ENCODE measurements at places on chromosomes 12 and 14.
A peak's percentile ranks its signal among the peaks of the same experiment; 100 is the strongest.

GRCh38 chr12:126337556-126338441, 1272.6 kb downstream of the AACS start:
- DNase-seq: no peak

GRCh38 chr12:15443611-15444010, 121.3 kb downstream of the PTPRO start:
- no peak for DNase-seq

GRCh38 chr14:71890541-71890940, 41.7 kb upstream of the RGS6 start:
- no peak for DNase-seq

DNA sequence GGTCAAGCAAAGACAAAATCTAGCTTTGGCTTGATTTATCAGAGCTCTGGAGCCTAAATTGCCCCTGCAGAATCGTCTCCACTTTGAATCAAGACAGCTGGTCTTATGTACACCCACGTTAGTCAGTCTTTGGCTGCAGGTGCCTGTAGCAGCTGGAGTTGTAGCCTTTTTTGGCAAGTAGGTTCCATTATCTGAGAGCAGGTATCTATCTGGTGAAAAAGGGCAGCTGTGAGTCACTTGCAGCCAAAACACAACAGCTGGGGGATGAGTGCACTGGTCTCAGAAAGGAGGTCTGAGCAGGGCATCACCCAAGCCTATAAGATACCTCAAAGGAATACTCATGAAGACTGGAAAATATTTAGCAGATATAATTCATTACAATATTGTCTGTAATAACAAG, 43.6 kb upstream of the KCNH5 start:
- no peak for DNase-seq

- DNase-seq: no peak
Observed at GRCh38 chr14:74035556-74035955, 16.4 kb downstream of the BBOF1 start.

DNA sequence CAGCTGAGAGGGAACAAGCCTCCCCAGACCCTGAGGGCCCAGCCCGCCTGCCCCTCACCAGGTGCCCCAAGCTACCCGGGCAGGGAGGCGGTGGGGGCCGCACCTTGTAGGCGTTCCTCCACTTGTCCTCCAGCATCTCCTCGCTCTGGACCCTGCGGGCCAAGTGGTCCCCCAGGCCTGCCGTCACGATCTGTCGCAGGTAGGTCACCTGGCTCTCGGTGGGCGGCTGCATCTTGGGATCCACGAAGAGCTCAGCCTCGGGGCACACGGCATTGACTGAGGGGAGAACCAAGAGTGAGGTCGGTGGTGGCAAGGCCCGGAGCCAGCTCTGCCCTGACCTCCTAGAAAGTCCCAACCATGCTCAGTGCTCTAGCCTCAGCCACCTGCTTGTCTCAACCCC, 36.6 kb downstream of the DHX37 start:
- no peak for DNase-seq

GRCh38 chr12:55724940-55725309, 3.9 kb downstream of the CD63 start:
- DNase-seq: no peak

- peak; percentile 7 for DNase-seq
Observed at GRCh38 chr14:93332397-93332852, 411 bp downstream of the BTBD7 start.

- DNase-seq: no peak
Observed at GRCh38 chr14:21100931-21101330, at the start of gene TMEM253. Gene TMEM253, plus strand, starts transcription at chr14:21101066. Its CDS starts 278 bp downstream, at chr14:21101344.

DNA sequence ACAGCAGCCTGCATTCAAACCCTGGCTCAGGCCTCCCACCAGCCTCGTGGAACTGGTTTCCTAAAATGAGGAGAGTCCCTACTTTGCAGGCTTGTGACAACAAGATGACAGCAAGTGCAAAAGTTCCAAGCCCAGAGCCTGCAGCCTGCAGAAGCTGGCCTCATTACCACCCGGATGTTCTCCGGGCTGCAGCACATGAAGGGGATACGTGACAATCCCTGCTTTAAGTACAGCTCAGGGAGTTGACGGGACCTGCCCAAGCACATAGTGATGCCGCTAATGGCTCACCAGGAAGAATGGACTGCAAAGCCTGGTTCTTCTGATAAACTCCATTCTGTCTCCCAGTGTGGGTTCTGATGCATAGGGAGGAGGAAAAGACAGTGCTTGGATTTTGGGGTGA, 15.0 kb downstream of the SSH1 start:
- DNase-seq: no peak

DNA sequence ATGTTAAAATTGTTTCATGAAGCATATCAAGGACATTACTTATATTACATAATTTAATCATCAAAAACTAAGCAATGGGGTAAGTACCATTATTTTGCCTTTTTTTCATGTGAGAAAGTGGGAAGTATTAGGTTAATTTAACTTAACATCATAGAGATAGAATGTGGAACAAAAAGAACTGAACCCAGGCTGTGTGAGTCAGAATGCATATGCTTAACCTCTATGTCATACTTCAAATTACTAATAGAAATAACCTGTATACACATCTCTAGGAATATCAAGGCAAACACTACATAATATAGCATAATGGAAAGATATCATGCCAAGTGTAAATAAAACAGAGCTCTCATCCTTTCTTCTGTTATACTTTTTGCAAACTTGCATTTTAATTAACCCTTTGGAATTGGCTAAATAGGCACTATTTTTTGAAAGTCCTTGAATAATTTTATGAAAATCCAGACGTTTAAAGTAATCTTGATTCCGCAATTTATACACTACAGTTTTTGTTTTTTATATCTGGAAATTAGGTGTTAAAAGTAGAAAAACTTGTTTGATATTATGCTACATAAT, 777.7 kb downstream of the SLC6A15 start:
- no peak for DNase-seq

GRCh38 chr12:51798501-51798900, 50.0 kb downstream of the FIGNL2 start:
- no peak for DNase-seq

DNA sequence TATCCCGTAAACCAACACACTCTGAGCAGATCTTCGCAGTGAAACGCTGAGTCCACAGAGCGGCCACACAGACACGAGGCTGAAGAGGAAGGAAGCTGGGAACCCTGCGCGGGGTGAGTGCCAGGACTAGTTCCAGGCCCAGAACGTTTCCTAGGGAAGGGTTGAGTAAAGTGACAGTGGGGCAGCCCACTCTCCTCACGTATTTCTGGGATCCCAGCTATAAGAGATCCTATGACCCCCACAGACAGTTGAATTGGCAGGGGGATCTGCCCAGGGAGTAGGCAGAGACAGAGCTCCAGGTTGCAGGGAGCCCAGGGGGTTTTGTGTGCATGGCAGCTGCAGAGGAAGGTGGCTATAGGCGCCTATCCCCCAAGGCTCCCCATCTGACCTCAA, 51.1 kb downstream of the GTF2A1 start:
- no peak for DNase-seq

GRCh38 chr14:104678346-104678745, 11.1 kb upstream of the INF2 start:
- DNase-seq: no peak

- DNase-seq: no peak
Observed at GRCh38 chr14:89117012-89117411, 292.6 kb downstream of the TTC8 start.

DNA sequence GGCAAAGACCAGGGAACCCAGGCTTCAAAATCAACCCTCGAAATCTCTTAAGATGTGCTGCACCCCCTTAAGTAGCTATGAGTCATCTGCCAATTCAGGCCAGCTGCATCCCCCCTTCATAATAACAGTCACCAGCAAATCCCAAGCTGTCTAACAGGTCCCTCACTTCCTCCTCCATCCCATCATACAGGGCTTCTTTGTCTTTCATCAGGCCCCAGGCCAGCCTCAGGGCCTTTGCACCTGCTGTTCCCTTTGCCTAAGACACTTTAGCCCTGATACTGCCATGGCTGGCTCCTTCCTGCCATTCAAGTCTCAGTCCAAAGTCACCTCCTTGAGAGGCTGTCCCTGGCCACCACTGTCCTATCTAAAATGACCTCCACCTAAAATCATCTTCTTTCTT, 4.0 kb downstream of the RASAL1 start:
- DNase-seq: no peak

DNA sequence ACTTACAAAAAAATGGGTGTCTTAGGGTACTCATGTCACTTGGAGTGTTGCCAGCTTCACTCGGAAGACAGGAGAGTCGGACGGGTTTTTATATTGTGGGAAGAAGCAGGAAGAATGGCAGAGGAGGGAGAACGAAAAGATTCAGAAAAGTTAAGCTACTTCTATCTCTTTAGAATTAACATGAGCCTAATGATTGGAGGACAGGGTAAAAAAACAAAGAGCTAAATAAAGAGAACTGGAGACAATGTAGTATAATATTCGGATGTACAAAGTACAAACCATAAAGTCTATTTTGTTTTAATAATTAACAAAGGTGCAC, 43.9 kb downstream of the EFCAB11 start:
- no peak for DNase-seq

DNA sequence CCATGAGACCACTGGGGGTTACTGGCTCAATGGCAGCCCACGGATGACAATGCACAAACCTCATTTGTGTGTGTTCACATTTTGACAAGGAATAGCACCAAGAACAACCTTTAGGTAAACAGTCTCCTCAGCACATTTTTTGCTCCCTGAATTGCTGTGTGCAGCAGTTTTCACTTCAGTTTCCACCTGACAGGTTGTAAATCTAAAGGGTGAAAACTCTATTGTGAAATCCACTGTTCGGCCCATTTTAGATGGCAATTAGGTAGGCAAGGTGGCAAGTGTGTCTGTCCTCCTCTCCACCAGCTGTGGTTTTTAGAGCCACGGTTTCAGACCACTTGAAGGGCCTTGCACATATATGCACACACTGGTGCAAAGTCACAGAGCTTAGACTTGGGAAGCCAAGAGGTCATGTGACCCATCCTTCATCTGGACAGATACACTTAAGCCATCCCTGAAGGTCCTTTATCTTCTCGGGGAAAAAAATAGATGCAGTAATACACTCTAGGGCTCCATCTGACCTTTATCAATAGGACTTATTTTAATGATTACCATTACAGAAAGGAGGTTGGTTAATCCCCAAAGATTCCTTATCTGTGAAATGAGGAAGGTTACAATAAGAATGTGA, 23.2 kb downstream of the HAL start:
- no peak for DNase-seq

DNA sequence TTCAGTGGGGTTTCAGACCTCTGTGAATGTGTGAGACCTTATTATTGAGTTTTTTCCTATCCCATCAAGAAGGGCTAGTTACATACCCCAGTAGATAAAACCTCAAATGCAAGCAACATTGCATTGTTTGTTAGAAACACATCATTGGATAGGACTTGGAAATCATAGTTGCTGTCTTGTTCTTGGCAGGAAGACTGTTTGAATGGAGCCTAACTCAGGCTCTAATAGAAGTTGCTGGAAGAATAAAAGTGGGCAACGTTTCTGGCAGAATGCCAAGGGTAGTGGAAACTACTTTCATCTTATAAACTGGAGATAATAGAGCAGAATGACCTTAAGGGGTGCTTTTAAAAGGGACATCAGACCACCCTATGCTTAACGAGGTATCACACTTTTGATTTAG, 9.9 kb upstream of the PTHLH start:
- no peak for DNase-seq

DNA sequence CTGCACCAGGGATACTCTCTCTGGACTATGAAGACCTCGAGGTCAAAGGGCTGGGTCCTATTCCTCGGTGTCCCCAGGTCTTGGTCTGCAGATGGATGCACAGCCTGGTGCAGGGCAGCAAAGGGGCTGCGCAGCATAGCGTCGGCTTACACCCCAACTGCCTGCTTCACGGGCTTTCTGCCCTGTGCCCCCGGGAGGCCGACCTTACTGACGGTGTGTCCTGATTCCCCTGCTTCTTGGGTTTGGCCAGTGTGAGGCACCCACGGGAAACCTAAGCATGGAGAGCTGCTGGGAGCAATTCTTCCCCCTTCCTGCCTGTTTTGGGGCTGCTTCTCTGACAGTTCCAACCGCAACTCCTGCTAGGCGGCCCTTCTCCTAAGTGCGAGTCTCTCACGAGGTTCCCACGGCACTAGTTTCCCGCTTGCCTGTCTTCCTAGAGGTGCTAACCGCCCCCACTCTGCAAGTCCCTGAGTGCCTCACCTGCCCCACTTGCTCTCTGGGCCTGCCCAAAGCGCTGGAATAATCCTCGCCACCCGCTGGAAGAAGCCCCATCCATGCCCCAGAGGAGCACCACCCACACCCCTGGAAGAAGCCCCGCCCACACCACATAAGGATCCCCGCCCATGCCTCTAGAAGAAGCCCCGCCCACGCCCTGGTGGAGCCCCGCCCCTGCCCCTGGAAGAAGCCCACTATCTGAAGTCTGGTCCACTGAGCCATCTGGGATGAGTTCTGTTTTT, 54.0 kb downstream of the PRIMA1 start:
- DNase-seq: no peak

DNA sequence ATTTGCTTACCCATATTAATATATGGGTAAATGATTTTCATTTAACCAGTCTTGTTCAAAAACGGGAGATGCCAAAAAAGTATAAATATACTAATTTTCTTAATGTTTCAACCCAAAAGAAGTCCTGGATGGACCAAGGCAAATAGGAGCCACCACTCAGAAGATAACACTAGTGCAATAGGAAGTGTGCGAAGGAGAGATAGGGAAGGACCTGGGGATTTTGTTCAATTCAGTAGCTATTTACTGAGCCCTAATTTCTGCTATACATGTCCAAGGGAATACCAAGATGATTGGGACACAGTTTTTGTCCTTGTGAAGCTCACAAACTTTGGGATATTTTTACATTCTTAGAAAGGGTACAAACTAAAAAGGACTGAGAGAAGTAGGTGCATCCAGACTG, 1.5 kb downstream of the CMAS start:
- no peak for DNase-seq

GRCh38 chr14:69982220-69982839, 103.1 kb downstream of the SMOC1 start:
- DNase-seq: no peak

GRCh38 chr12:122130150-122130549, 43.9 kb downstream of the IL31 start:
- no peak for DNase-seq

DNA sequence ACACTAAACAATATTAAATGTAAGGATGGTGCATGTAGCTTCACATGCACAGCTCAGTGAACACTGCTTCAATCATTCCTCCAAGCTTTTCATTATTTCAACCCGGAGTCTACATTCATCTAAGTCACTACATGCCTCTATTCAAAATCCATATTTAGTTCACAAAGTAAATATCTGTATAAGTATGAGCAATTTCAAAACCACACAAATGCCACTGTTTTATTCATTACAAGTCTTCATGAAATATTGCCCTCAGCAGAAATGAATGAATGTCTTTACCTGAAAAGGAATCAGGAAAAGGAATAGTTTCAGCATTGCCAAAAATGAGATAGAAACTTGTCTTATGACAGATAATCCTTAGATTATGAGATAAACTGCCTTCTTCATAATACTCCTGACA, 149.4 kb downstream of the SLC38A4 start:
- no peak for DNase-seq

DNA sequence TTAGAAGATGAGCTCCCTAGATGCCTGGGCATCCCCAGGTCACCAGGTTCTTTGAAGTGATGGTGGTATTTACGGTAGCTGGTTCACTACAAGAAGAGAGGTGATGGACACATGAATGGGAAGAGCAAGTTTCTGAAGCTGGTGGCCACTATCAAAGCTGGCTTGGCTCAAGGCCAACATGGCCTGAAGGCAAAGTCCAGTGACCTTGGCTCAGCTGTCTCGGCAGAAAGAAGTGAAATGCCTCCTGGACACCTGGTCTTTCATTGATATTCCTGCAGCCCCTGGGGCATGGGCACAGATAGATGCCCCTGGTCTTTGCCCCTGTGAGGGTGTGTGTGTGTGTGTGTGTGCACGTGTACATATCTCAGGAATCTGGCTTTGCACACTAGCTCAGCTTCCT, 441.8 kb upstream of the TMPO start:
- DNase-seq: no peak

Data from stimulated activated CD4-positive, alpha-beta T cell treated with anti-CD3 and anti-CD28 coated beads, TNF-alpha, amount 100 ng/mL, for 1 hour (primary cell).